ENCODE measurements at places on chromosomes 5 and 9.

- no peak for DNase-seq
Measured at GRCh38 chr9:94606646-94607422, 13.2 kb upstream of the FBP2 start.

- no peak for DNase-seq
Measured at GRCh38 chr9:94097788-94098414, 13.6 kb downstream of the PTPDC1 start.

GRCh38 chr5:43202380-43202779 lies 10.4 kb downstream of the NIM1K start:
- no peak for DNase-seq

GRCh38 chr5:88388476-88389337 lies 120.1 kb upstream of the TMEM161B start:
- DNase-seq: no peak

- no peak for DNase-seq
Measured at GRCh38 chr9:108784998-108785397, 70.8 kb downstream of the ACTL7B start.

- DNase-seq: no peak
Measured at GRCh38 chr9:114016101-114016500, 62.0 kb downstream of the AMBP start.

DNA sequence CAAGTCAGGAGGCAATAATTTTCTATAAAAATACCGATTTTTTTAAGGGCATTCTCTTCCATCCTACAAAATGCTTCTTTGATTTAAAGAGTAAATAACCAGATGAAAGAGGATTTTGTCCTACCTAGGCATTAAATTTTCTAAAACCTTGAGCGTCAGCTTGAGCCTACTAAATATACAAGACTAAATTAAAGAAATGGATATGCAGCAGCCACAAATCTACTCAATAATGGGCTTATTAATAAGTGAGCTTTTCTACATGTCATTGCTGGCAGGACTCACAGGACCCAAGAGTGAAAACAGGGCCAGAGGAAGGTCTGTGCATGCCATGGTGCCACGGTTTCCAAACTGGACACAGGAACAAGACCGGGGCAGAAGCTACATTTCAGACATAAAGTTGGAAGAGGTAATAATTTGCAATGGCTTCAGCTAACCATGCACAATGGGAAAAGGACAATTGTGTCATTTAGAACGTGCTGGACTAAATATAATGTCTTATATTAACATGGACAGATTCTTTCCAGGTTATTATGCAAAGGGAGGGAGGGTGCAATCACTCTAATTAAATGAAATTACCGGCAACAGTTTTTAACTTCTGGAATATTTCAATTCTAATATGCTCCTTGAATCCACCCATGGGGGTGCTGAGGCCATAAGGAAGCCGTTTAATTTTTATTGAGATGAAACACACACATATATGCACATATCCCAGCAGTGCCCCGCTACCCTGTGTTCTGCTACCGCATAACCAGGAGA lies 5.2 kb downstream of the WHRN start:
- DNase-seq: no peak

GRCh38 chr9:2495221-2496005 lies 126.2 kb upstream of the VLDLR start:
- DNase-seq: no peak

- no peak for DNase-seq
Measured at GRCh38 chr9:87370049-87370685, 127.5 kb upstream of the DAPK1 start.

- DNase-seq: no peak
Measured at GRCh38 chr5:2674456-2674855, 77.0 kb downstream of the IRX2 start.

- no peak for DNase-seq
Measured at GRCh38 chr9:134441227-134442084, 115.2 kb downstream of the RXRA start.

- DNase-seq: no peak
Measured at GRCh38 chr5:8720506-8720905, 825.4 kb downstream of the SEMA5A start.

DNA sequence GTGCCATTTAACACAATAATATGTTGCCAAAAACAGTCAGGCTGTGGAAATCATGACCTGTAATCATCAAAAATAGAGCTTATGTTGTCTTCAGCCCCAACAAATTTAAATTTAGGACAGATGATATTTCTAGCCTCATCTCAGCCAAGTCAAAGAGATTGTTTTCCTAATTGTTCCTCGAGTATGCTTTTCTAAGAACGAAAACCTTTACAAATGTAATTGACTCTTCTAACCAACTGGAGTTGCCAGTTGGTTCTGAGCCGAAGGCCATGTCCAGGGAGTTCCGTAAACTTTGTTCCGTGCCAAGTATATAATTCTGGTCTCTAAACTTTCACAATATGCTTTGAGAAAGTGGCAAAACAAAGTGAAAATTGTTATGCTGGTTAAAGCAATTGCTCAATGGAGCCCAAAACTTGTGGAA lies 160.8 kb downstream of the CEMIP2 start:
- no peak for DNase-seq

DNA sequence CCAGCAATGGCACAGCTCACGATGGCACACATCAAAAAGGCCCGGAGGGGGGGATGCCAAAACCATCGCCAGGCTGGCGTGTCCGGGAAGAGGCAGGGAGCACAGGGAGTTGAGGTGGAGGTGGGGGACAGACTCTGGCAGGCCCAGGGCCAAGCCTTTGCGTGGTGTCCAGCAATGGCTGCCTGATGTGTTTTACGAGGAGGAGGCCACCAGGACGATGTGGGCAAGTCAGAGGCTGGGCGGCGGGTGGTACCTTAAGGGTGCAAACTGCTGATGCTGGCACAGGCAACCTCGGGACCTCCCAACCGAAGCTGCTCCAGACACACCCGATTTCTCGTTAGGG lies 4.7 kb downstream of the VAV2 start:
- DNase-seq: no peak

- DNase-seq: no peak
Measured at GRCh38 chr9:134494905-134495304, 146.7 kb upstream of the COL5A1 start.

DNA sequence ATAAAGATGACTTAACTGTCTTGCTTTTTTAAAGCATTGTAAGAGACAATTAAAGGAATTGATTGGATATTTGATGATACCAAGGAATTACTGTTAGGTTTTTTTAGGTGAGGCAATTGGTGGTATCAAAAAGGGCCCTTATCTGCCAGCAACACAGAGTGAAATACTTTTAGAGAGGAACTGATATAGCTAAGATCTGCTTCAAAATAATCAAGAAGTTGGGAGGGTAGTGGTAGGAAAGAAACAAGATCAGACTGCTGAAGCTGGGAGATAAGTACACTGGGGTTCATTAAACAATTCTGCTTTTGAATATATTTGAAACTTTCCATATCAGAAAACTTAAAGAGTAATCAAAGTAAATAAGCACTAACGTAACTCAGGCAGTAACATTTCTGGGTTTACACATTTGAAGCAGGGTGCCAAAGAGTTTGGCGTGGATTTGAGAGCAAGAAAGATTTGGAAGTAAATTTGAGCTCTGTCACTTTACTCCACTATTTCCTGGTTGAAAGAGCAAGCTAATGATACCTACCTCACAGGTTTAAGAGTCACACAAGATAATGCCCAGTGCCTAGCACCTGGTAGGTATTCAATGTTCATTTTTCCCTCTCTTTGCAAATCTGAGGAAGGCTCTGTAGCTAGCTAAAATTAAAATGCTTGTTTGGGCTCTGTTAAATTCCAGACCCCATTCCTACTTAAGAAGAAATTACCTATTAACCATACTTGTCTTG lies 6.9 kb downstream of the ERMP1 start:
- DNase-seq: no peak

DNA sequence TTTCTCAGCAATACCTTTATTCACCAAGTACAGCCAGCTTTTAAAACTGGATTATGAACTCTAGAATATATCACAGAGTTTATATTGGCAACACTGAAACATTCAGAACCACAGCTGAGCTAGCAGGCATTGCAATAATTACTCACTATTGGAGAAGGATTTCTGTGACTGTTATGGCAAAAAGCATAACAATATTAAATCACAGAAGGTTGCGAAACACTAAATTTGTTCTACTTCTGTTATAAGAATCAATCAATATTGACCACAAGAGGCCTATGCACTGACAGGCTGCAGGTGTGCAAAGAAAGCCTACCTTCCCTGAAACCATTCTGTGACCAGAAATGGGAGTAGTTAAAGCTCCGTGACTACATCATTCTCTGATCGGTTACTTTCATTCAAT lies 59.2 kb downstream of the AP3B1 start:
- no peak for DNase-seq

- DNase-seq: no peak
Measured at GRCh38 chr5:7837403-7837802, 13.5 kb downstream of the CFAP90 start.

DNA sequence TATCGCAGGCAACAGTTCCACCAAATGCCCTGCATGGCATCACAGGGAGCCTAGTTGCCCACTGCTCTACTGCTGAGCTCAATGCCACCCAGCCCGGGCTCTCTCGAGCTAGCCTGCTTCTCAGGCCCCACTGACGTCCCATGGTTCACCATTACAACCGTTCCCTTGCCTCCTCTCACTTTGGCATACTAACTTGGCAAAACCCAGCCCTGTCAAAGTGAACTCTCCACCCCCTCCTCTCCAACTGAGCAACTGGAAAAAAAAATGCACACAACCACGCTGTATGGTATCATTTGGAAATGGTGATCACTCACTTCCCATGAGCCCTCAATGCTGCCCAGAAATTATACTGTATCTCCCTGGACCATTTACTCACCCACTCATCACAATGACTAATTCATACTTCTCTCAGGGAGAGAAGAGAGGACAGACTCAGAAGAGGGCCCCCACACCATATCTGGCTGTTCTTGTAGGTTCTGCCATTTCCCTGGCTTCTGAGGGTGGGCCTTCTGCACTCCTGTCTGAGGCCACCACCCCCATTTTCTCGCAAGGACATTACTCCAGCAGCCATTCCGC lies 51.4 kb upstream of the RARS1 start:
- DNase-seq: no peak

- DNase-seq: no peak
Measured at GRCh38 chr5:9781275-9781674, 151.1 kb upstream of the TAS2R1 start.

- DNase-seq: no peak
Measured at GRCh38 chr9:105242557-105242956, 1.9 kb upstream of the SLC44A1 start.

DNA sequence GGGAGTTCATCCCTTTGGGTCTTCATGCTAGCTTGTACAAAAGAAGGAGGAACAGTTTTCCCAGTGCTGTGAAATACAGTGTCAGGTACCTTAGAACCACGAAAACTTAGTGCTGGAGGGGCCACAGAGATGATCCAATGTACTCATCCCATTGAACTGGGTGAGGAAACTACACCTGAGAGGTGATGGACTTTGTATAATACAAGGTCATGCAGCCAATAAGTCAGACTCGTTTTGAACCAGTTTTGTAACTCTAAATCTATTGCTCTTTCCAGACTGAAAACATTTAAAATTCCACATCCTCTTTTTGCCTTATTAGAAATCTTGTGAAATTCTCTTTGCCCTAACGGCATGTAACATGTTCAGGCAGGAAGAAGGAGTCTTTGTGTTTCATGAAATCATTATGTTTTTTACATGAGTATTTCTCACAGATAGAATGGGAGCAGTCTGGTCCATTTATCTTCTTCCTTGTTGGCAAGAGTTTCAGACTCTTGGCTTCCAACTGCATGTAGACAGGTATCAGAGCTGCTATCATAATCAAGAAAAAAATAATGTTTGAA lies 146.8 kb upstream of the FBXL7 start:
- DNase-seq: no peak

DNA sequence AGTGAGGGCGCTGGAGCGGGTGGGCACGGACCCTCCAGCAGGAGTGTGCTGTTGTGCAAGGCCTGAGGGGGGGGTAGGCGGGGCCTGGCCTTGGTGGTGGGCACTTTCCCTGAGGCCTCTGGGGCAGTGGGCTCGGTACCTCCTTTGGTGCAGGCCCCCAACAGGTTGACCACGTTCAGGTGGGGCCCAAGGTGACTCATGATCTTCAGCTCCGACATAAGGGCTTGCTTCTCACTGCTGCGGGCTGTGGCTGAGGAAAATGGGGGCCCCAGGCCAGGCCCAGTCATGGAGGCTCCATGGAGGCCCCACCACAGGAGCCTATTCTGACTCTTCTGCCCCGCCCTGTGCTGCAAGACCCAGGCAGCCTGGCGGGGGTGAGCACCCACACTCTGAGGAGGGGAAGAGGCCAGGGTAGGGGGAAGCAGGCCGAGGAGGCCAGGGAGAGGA lies 31.5 kb downstream of the PDGFRB start:
- no peak for DNase-seq

DNA sequence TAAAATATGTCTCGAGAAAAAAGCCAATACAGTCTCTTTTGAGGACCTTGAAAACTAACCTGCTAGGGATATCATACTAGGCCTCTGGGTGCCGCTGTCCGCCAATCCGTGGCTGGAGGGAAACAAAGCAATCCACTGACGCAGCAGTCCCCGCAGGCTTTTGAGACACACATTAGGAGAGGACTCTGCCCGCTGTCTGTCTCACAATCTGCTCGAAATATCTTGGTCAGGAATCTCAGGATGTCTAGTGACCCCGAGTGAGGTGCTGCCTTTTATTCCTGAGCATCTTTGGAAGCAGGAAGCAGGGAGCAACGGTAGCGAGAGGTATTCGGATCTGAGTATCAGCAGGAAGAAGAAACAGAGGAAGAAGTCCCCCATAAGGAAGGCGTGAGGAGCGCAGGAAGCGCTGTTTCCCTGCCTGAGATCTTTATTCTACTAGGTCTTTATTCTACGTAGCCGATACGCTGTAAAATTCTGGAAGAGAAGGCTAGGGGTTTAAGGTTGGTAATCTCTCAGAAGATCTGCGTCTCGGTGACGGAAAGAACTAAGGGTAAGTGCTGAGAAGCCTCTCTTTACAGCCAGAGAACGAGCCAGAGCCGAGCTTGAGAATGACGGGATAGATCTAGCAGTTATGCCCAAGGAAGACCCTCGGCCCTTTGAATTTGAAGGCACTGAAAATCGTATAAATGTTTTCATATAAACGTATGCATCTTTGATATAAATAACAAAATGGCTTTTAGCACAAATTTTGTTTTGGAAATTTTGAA lies 4.0 kb upstream of the PCDHGA1 start:
- peak; percentile 73 for DNase-seq

DNA sequence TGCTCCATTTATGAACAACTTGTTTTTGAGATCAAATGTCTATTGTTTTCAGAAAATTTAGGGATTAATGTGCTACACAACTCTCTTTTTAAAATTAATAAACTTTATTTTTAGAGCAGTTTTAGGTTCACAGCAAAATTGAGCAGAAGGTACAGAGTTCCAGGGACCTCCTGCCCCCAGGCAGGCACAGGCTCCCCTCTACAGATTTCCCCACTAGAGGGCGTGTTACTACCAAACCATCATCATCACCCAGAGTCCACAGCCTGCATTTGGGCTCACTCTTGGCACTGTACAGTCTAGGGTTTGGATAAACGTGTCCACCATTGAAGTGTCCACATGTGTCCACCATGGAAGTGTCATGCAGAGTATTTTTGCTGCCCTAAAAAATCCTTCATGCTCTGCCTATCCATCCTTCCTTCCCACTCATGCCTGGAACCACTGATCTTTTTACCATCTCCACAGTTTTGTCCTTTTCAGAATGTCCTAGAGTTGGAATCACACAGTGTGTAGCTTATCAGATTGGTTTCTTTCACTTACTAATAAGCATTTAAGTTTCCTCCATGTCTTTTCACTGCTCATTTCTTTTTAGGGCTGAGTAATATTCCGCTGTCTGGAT lies 61.7 kb downstream of the MRPL36 start:
- no peak for DNase-seq

- no peak for DNase-seq
Measured at GRCh38 chr5:135541807-135542502, 6.2 kb upstream of the NEUROG1 start.

- no peak for DNase-seq
Measured at GRCh38 chr5:66967102-66967501, 229.5 kb downstream of the CD180 start.

Data from stimulated activated naive CD4-positive, alpha-beta T cell treated with Interleukin-2 at 50 U/mL for 16 hours (primary cell).